Mesothelial cell of epicardium (in vitro differentiated cells): ENCODE measurements at places on chromosomes 12 and 14. TPM values are rescaled to one million over a fixed set of nuclear protein-coding genes. Genes with fewer than 3 reads are reported as not detected.

- H3K4me3 ChIP-seq, result no peak overlapping the region
- H3K27ac ChIP-seq, result no peak overlapping the region
- H3K4me1 ChIP-seq, result peaks cover 15% of the 10 kb centered on the region
- DNase-seq, result no peak
- H3K36me3 ChIP-seq, result peaks cover 6% of the 10 kb centered on the region
Measured at GRCh38 chr12:123715195-123715594, 3.0 kb downstream of the ATP6V0A2 start.

DNA sequence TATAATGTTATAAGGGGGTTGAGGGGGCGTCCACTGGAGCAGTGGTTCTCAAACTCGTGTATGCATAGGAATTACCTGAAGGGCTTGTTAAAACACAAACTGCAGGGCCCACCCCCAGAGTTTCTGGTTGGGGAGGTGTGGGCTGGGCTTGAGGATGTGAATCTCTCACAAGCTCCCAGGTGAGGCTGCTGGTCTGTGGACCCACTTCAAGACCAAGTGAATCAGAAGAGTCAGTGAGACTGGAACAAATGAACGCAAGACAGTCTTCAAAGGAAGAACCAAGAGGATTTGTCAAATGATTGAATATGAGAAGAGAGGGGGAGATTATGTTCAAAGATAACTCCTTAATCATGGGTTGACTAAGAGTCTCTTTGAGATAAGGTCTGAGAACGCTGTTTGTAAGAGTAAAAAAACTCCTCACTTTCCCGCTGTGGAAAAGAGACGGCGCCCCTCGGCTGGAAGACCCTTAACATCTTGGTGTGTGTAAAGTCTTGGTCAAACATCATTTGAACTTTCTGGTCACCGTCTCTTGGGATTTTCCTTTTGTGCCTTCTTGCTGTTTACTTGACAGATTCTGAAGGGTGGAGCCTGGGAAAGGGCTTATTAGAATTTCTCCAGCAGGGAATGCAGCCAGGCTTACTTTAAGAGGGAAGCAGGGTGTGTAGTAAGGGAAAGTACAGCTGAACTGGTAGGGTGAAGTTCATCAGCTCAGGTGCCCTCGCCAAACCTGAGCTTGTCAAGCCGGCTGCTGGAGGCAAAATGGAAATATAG lies 5.3 kb upstream of the FOXN3 start:
- DNase-seq, result no peak
- H3K4me3 ChIP-seq, result peak overlapping the region; percentile 32
- peaks cover 3% of the 10 kb centered on the region for H3K36me3 ChIP-seq
- peaks cover 60% of the 10 kb centered on the region for H3K4me1 ChIP-seq
- no peaks in the 10 kb centered on the region for H3K27me3 ChIP-seq

DNA sequence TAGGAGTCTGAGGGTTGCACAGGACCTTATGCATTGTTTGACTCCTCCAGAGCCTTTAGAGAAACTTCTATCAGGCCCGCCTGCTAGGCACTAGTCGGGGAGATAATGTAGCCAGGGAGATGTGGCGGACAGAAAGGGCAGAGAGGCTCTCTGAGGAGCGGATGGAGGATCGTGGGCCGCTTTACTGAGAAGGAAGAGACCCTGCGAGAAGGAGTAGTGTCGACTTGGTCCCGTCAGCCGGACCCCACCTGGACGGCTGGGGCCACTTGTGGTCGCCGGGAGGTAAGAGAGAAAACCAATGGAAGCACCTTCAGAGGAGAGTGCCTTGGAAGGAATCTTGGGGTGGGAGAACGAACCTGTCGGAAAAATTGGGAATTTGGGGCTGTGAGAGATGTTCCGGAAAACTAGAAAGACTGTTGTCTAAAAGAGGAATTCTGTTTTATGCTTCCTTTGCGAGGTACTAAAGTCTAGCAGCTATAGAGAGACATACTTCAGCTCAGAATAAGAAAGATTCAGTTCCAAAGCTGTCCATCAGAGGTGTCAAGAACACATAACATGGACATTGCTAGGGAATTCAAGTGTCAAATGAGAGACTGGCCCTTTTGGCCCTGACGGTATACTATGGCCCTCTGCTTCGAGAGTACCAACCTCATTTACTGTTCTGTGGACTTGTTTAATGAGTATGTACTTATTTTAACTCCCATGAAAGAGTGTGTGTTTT lies 660 bp upstream of the MCRS1 start:
- H3K36me3 ChIP-seq, result peaks cover 17% of the 10 kb centered on the region
- peak overlapping the region; percentile 97 for H3K4me3 ChIP-seq
- H3K4me1 ChIP-seq, result peaks cover 16% of the 10 kb centered on the region
- DNase-seq, result no peak
- no peaks in the 10 kb centered on the region for H3K27me3 ChIP-seq

- no peaks in the 10 kb centered on the region for H3K27me3 ChIP-seq
- DNase-seq, result no peak
- H3K36me3 ChIP-seq, result no peaks in the 10 kb centered on the region
- H3K4me3 ChIP-seq, result peak overlapping the region; percentile 78
- peaks cover 38% of the 10 kb centered on the region for H3K4me1 ChIP-seq
Measured at GRCh38 chr14:75294649-75295033, 16.0 kb downstream of the FOS start.

- no peaks in the 10 kb centered on the region for H3K36me3 ChIP-seq
- H3K4me3 ChIP-seq, result no peak overlapping the region
- DNase-seq, result no peak
- peaks cover 3% of the 10 kb centered on the region for H3K27me3 ChIP-seq
- no peak overlapping the region for H3K27ac ChIP-seq
Measured at GRCh38 chr12:25723336-25723735, 170.3 kb upstream of the LMNTD1 start.

DNA sequence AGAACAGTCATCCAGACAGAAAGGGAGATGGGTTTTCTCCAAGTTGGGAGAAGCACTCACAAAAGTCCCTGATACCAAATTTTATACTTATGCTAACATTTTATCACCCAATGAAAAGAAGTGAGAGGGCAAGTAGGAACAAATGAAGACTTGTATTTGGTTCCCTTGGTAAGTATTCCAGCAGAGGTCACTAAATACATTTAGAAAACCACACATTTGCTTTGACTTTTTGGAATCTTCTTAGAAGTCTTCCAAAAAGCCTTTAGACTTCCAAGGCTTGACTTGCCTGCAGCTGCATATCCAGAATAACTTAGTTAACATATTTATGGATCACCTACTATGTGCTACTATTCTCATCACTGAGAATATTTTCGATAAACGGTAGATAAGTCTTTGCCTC lies 3.1 kb upstream of the GYS2 start:
- H3K4me3 ChIP-seq, result no peak overlapping the region
- H3K27me3 ChIP-seq, result peaks cover 23% of the 10 kb centered on the region
- no peak overlapping the region for H3K27ac ChIP-seq
- H3K36me3 ChIP-seq, result no peaks in the 10 kb centered on the region
- DNase-seq, result no peak

DNA sequence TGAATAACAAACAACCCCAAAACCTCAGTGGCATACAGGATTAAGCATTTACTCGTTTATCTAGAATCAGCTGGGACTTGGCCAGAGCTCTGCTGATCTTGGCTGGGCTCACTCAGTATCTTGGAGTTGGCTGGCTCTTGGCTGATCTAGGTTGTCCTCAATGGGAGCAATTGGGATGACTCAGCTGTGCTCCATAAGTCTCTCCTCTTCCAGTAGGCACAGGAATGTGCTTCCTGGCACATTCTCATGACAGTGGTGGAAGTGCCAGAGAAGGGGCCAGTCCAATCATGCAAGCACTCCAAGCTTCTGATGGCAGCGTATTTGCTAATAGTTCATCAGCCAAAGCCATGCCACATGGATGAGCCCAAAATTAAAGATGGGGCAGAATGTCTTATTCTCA lies 41.7 kb upstream of the ANO4 start:
- DNase-seq, result no peak
- no peak overlapping the region for H3K4me3 ChIP-seq
- H3K36me3 ChIP-seq, result no peaks in the 10 kb centered on the region
- no peaks in the 10 kb centered on the region for H3K4me1 ChIP-seq
- no peak overlapping the region for H3K27ac ChIP-seq

DNA sequence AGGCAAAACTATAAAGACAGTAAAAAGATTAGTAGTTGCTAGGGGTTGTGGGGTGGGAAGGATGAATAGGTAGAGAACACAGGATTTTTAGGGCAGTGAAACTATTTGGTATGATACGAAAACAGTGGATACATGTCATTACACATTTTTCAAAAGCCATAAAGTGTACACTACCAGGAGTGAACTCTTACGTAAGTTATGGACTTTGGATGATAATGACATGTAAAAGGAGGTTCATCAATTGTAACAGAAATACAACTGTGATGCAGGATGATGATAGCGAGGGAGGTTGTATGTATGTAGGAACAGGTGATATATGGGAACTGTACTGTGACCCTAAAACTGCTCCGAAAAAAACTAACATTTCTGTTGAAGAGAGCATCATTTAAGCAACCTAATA lies 15.1 kb upstream of the FGF6 start:
- peaks cover 41% of the 10 kb centered on the region for H3K27me3 ChIP-seq
- no peak overlapping the region for H3K4me3 ChIP-seq
- no peaks in the 10 kb centered on the region for H3K36me3 ChIP-seq
- DNase-seq, result no peak
- H3K4me1 ChIP-seq, result no peaks in the 10 kb centered on the region
- no peak overlapping the region for H3K27ac ChIP-seq

GRCh38 chr12:96513166-96513565 lies 23.8 kb downstream of the CFAP54 start:
- no peaks in the 10 kb centered on the region for H3K4me1 ChIP-seq
- no peaks in the 10 kb centered on the region for H3K36me3 ChIP-seq
- H3K27me3 ChIP-seq, result no peaks in the 10 kb centered on the region
- no peak for DNase-seq
- H3K27ac ChIP-seq, result no peak overlapping the region

- no peak overlapping the region for H3K4me3 ChIP-seq
- H3K27ac ChIP-seq, result no peak overlapping the region
- H3K4me1 ChIP-seq, result no peaks in the 10 kb centered on the region
- no peak for DNase-seq
- H3K27me3 ChIP-seq, result peaks cover 7% of the 10 kb centered on the region
Measured at GRCh38 chr14:74756326-74756725, 6.8 kb upstream of the YLPM1 start.

- no peaks in the 10 kb centered on the region for H3K36me3 ChIP-seq
- no peak overlapping the region for H3K4me3 ChIP-seq
- DNase-seq, result no peak
- peaks cover 32% of the 10 kb centered on the region for H3K27me3 ChIP-seq
Measured at GRCh38 chr12:120588948-120589930, 8.0 kb upstream of the POP5 start.

The KRT5 gene
- 0.51 to 1.4 TPM (median 0.72 TPM) in 3 replicates for total RNA-seq

The AKAP3 gene
- total RNA-seq, result 1.0 to 1.6 TPM (median 1.5 TPM) in 3 replicates

The HCAR2 gene
- 8.4 to 11.1 TPM (median 10.9 TPM) in 3 replicates for total RNA-seq

The PARPBP gene
- total RNA-seq, result 13.7 to 15.3 TPM (median 15.0 TPM) in 3 replicates

The SERPINA9 gene
- total RNA-seq, result not detected in 3 replicates

The CLEC2B gene
- not detected in 3 replicates for total RNA-seq
